ENCODE measurements at places on chromosomes 2 and 18.

DNA sequence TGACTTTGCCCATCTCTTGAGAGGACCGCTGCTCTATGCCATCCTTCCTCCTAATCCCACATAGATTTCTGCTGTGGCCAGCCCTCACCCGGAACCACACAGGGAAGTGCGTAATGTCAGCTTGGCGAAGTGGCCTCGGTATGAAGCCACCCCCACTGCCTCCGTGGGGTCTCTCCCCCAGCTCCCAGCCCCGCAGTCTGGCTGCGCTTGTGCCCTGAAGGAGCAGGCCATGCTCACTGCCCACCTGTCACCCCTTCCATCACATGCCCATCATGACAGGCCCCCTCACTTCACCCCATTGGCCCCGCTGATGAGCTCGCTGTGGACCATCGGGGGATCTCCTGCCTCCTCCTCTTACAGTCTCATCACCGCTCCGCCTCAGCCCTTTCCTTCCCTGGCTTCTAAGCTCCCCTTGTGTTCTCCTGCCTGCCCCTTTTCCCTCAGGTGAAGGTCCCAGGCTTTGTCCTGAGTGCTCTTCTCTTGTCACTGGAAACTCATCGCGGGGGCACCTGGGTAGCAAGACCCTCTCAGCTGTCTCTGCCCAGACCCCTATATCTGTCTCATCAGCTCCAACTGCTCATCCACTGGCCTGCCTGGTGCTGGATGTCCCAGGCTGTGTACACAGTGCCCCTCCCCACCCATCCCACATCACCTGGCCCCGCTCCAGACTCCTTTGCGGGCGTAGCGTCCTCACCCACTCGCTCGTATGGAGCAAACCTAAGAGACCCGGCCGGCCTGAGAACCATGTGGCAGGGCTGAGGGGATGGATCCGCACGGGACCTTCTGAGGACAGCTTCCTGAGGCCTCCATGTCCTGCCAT lies 81.7 kb downstream of the GLI2 start:
- DNase-seq = no peak

DNA sequence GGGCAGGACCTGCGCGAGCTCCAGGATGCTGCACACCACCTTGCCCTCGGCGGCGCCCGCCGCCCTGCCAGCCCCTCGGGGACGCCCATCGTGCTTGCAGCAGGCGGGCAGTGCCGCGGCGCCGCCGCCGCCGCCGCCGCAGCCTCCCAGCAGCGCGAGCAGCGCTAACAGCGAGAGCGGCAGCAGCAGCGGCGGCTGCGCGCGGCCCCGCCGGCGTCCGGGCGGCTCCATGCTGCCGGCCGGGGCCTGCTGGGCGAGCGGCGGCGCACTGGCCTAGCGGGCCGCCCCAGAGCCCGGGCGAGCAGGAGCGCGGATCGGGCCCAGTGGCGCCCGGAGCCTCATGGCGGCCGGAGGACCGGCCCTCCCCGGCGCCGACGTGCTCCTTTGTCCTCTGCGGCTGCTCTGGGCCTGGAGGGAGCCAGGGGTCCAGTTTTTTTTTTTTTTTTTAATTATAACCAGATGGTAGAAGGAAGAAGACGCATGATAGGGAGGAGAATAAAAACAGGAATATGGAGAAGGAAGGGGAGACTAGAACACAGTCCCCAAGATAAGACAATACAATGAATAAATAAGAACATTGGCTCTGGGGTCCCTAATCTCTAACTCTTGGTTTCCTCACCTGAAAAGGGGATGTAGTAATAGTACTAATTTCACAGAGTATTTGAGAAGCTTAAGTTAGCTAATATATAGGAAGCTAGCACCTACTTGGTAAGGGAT lies 17.1 kb upstream of the ANKRD62 start:
- DNase-seq = no peak

DNA sequence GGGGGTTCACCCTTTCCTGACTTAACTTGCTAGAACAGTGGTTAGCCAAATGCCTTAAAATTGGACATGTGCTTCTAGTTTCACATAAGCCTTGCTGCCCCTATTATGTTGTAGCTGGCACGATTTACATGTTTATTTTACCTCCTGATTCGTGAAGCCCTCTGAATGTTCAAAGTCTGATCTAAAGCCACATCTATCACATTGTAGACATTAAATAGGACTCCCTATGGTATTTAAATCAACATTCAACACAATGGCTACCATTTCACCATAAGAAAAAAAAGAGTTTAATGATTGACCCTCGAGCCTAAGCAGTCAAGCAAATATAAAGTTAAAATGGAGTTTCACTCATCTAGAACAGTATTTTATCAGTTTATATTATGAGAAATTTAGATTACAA lies 151.5 kb downstream of the GULP1 start:
- no peak for DNase-seq

DNA sequence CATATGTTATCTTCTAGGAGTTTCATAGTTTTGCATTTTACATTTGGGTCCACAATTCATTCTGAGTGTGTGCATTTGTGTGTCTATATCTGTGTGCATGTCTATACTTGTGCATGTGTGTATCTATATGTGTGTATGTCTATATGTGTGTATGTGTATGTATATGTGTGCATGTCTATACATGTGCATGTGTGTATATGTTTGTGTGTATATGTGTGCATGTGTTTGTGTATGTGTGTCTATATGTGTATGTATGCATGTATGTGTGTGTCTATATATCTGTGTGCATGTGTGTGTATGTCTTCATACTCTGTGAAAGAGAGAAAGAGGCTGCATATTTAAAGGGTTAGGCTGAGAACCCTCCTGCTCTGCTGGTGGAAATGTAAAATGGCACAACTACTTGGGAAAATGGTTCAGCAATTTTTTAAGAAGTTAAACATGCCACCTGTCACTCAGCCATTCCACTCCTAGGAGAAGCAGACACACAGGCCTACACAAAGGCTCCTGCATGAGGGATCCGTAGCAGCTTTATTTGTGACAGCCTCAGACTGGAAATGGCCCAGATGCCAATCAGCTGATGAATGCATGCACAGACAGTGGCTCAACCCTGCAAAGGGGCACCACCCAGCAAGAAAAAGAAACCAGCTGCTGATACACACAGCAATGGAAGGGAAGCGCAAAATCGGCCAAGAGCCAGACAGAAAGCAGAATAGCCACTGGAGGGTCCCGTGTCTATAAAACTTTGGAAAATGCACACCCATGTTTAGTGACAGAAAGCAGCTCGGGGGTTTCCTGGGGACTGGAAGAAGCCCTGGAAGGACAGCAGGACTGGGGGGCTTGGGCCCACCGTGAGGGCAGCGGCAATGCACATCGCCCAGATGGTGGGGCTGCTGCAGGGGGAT lies 146.8 kb downstream of the SEPTIN10 start:
- no peak for DNase-seq

GRCh38 chr2:97878865-97879264 lies 116.9 kb downstream of the TMEM131 start:
- no peak for DNase-seq

DNA sequence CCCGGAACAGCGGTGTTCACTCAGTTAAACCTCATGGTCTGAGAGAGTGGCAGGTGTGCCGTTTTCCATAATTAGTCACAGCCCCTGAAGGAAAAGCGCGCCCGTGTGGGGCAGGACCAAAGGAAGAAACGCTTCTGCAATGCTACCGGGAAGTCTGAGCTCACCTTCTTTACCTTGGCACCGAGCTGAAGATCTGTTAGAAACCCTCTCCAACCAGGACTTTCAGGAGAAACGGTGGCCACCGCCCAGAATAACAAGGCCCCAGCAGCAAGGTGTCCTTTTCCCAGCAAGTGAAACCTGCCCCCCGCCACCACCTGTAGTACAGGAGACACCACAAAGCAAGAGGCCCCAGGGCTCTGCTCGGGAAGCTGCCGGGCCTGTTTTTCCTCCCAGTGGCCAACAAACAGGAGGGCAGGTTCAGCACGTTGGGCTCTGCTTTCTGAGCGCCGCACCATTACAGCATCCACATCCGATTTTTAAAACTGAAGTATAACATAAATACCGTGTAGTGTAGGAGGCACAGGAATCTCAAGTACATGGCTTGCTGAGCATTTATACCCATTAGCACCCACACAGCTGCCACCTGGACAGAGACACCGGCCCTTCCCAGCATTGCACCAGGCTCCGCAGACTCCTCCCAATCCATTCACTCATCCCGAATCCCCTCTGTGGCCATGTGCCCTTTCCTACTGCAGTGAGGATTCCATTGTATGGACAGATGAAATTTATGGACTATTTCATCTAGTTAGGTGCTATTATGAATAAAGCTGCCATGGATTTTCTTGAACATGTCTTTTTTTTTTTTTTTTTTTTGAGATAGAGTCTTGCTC lies 121.8 kb upstream of the RIOK3 start:
- no peak for DNase-seq
